ENCODE measurements at places on chromosomes 2 and 18.

- no peak for DNase-seq
These were observed 35.2 kb downstream of the NPPC start for GRCh38 chr2:231890896-231891513.

DNA sequence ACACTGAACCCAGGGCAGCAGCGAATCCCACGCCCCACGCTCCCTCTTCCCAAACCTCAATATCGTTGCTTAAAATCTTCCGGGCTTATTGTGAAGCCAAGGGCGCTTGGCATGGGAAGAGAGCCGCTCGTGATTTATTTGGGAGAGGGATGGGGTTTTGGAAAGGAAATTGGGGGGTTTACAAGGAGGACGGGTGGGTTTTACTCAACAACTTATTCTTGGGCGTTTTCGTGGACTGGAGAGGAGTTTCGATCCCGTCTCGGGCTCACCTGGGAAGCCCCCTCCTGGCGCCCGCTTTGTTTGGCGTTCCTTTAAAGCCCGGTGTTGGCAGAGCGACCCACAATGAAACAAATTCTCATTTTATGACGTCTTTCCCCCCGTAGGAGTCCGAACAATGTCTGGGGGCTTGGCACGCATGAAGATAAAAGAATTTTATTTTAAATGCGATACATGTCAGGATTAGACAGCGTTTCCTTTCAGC is 135.3 kb downstream of the INSIG2 start:
- no peak for DNase-seq

DNA sequence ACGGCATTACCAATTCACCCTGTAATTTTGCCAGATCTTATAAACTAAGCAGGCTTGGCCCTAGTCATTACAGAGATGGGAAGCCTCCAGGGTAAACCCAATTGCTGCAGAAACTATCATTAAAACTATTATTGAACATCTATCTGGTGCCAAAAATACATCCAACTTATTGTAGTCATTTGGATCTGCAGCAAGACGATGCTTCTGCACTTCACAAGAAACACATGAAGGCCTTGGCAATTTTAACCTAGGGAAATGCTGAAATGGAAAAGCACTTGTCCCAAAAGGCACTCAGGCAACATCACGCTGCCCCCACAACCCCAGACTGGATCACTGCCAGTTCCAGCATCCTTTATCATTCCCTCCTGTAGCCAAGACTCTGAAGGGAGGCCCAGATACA is 85.3 kb upstream of the ACVR2A start:
- no peak for DNase-seq

DNA sequence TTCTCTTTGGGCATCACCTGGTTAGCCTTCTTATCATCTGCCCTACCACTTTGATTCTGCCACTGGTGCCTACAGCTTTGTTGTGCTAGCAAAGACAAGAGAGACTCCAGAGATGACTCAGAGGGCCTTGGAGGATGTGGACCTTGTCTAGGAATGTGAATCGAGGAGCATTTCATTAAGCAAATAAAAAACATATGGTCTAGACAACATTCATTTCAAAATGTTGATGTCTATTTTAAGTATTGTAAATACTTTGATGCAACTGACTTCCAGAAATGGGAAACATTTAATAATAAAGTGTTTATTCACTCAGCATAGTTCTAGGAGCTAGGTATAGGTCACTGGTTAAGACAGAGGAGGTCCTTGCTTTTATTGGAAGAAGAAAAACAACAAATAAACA is 195.5 kb downstream of the CDCA7 start:
- no peak for DNase-seq

DNA sequence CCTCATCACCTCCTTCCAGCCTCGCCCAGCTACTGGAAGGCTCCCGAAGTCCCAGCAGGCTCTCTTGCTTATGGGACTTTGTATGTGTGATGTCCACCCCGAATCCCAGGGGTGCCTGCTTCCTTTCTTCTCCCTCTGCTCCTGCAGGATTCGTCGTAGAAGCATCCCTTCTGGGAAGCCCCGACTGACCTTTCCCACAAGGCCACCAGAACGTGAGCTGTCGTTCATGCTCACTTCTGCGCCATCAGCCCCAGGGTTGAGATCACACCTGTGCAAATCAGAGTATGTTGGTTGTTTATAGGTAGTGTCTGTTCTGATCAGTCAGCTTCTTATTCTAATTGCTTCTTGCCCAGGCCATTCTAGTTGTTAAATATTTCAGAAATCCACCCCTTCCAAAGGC is 101.8 kb downstream of the HS1BP3 start:
- no peak for DNase-seq

Data from activated CD4-positive, alpha-beta T cell treated with anti-CD3 and anti-CD28 coated beads for 24 hours (primary cell).